ENCODE measurements at places on chromosomes 16 and 17.

- DNase-seq = no peak
Measured at GRCh38 chr16:50390914-50391716, 22.3 kb upstream of the BRD7 start.

GRCh38 chr16:71424626-71425025 is 17.2 kb downstream of the TLE7 start:
- no peak for DNase-seq

DNA sequence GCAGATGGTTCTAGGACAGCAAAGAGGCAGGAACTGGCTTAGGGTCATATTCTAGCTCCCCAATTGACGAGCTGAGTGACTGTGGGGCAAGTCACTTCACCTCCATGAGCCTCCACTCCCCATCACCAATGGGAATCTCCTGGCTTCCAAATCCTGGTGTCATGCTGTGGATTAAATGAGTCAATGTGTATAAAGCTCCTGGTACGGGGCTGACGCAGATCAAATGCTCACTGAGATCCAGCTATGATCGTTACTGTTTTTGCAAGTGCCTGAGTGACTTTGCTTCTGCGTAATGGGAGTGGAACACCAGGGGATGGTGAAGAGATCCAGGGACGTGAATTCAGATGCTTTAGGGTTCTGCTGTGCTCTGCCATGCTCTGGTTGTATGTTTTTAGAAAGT is 2.4 kb downstream of the SEC14L5 start:
- DNase-seq = no peak

DNA sequence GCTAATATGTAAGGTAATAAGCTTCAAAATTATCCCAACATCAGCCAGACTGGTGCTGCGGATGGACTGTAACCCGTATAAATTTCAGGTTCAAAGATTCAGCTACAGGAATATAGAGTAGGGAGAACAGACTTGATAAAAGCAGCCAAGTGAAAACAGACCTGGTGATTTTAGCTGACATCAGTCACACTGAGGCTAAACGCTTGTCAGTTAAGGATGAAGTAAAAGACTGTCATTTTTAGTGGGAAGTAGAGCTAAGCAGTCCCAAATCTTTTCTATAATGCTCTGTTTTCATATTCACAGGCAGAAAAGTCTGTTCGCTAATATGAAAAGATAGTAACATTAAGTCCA is 35.4 kb downstream of the CMTM4 start:
- peak; percentile 38 for DNase-seq

GRCh38 chr17:8345052-8345690 is 5.5 kb downstream of the ODF4 start:
- DNase-seq = no peak

DNA sequence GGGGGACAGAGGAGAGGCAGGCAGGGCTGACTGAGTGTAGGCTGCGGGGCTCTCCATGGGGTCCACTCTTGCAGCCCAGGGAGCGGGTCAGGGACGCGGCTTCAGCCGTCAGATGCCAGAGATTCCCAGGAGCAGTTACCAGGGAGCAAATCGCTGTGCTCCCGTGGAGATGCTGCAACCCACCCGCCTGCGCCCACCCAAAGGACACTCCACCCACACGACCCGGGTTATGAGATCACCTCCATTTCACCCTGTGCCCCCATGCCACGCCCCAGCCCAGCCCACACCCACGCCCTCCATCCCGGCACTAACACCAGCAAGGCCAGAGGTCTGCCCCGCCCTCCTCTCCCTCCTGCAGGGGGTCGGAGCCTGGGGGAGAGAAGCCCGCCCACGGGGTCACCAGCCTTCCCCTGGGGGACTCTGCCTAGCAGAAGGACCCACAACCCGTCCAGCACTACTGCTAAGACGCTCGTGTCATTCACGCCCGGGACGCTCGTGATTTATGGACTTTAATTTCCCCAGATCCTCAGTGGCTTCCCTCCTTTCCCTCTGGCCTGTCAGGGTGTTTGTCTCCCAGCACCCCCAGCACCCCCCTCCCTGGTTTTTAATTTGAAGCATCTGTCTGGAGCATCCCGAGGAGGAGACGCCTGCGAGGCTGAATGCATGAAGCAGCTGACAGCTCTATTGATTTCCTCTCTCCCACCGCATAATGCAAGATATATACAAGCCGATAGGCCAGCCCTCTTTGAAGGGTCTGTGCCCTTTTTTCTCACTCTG is 6.7 kb upstream of the RPL38 start:
- no peak for DNase-seq

DNA sequence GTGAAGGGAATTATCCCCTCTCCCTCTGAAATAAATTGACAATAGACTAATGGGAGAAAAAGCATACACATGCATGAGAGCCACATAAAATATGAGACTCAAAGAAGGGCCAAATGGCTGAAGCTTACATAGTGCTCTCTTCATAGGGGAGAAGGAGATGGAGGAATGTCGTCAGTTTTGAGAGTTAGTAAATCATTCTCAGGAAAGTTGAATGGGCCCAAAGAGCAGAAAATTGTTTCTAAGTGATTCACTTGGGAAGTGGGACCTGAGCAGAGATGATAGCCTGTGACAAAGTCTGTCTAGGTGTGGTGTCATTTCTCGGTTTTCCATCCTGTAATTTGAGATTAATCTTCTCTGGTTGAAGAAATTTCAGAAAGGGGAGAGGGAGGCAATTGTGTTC is 35.0 kb downstream of the BCAS3 start:
- no peak for DNase-seq

DNA sequence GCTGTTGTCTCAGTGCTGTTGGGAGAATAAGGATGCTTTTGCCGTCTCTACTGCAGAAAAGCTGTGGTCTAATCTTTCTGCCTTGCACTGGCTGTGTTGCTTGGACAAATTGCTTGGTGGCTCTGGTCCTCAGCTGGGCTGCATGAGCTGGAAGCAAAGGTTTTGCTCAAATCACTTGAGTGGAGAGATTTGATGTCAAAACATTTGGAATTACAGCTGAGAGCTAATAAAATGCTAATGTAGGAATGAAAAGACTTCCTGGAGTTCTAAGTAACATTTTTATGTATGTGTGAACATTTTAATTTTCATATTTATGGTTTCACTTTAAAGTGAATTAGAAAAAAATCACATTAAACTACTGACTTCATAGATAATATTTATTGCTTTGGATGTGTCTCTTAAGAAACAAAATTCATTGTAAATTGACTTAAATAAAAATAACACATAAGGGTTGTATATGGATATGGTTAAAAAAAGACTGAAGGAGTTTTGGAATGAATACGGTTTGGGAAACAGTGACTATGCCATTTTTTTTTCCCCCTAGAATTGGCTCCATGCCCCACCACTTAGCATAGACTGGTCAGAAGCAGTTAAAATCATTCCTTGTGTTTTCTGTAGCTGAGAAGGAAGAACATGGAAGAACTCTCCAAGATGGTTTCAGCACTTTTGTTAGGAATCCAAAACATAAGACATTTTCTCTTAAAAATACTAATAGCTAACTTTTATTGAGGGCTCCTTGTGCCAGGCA is 39.2 kb upstream of the FAM20A start:
- DNase-seq = no peak

DNA sequence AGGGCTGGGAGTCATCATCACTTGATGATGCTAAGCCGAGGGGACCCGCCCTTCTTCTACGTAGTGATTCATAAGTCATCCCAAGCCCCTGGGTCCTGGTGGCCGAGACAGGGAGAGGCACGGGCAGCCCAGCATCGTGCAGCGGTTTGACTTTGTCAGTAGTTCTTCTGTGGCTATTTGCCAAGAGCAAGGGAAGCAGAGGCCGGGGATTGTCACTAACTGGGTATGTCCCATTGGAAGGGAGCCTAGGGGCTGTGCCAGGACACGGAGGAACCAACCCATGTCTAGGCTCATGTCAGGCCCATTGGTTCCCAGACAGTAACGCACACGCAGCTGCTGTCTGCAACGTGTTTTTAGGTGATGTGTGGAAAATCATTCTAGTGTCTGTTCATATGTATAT is 58.5 kb downstream of the ATP2C2 start:
- DNase-seq = no peak

DNA sequence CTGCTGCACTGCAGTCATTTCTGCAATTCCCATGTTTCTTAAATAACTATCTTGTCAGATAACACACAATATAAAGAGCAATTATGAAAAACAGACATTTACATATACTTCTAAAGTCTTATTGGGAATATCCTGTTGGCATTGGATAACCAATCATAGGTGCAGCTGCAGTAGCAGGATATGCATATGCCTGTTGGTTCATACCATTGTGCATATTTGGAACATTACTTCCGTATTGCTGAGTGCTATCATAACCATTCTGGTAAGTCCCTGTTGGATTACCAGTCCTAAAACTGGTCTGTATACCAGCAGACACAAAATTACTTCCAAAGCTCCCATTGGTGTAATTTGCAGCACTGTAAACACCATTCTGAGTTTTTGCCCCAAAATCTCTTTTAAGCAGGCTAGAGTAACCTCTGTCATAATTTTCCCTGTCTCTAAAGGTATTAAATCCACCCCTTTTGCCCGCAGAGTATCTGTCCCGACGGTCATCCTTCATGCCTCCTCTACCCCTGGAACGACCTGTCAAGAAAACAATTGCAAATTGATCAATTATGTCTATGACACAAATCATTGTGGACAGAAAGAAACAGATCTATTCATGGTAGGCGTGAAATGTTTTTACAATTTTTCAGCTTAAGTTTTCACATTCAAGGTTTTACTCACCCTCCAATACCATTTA is 3.1 kb upstream of the POLG2 start:
- peak; percentile 82 for DNase-seq

DNA sequence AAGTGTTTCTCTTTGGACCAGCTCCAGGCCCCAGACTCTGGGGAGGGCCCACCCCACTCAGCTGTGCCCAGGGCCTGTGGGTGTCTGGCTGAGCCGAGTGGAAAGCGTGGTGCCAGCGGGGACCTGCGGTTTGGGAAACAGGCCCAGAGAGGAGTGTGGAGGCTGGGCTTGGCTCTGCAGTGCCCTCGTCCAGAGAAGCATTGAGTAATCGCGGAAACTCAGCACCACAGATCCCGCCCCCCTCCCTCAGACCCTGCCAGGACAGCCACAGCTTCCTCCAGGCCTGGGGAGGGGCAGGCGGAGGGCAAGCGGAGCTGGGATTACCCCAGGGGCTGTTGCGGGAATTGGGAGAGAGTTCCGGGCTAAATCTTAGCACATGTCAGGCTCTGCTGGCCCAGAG is 14.6 kb upstream of the PITPNA start:
- peak; percentile 59 for DNase-seq

- DNase-seq = no peak
Measured at GRCh38 chr17:48547808-48548522, 3.1 kb upstream of the HOXB2 start.

- DNase-seq = no peak
Measured at GRCh38 chr16:12959072-12959471, 57.7 kb downstream of the SHISA9 start.

DNA sequence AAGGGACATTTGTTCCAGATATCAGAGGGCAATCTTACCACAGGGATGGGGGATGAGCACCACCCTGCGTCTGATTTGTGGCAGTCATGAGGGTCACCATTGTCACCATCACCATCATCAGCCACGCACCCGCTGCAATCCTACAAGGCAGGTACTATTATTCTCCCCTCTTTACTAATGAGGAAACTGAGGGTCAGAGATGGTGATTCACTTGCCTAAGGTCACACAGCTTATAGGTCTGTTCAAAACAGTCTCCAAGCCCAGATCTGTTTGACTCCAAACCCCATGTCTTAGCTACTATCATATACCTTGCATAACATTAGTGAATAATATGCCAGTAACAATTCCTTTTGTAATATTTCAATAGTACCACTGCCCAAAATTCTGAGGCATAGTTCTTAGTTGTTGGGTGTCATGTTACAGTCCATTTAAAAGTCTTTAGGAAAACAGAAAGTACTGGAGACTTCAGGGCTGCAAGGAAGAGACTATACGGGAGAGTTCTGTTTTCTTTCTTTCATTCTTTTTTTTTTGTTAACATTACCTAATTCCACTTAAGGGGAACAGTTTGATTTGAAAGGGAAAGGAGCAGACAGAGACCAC is 166.4 kb downstream of the C16orf95 start:
- DNase-seq = no peak

DNA sequence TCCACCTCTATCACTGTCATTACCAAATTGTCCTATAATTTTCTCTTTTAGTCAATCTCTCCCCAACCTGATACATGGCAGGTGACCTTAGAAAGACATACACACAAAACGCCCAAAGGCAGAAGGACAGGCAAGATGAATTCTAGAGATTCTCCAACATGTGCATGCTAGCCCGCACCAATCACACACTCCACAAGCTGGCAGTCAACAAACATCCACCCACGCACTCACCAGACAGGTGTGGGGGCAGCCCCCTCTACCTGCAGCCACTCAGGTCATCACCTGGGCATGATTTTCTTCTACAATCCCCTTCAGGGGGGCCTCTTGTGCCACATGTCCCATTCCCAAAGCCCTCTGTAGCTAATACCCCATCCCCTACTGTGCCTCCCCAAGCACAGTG is 9.5 kb downstream of the MPP2 start:
- peak; percentile 37 for DNase-seq

- no peak for DNase-seq
Measured at GRCh38 chr17:37710344-37710886, 34.4 kb downstream of the HNF1B start.

- DNase-seq = no peak
Measured at GRCh38 chr16:68893710-68894705, 50.7 kb downstream of the TANGO6 start.

DNA sequence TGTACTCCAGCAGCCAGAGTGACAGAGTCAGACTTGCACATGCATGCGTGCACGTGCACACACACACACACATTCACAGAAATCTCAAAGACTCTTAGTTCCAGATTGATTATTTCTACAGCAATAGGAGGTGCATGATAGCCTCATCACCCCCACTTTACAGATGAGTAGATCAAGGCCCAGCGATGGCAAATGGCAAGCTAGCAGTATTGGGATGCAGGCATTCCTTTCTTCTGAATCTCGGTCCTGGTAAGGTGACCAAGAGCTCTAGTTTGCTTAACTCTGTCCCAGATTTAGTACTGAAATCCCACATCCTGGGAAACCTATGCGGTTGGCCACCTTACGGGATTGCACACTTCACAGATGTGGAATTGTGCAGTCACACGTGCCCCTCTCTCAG is 38.6 kb downstream of the ITGAM start:
- no peak for DNase-seq

GRCh38 chr16:674968-675883 is at the start of gene RHBDL1:
Gene RHBDL1 (plus strand): TSS chr16:675671. CDS start chr16:675791, 120 bp downstream.
- peak; percentile 39 for DNase-seq

DNA sequence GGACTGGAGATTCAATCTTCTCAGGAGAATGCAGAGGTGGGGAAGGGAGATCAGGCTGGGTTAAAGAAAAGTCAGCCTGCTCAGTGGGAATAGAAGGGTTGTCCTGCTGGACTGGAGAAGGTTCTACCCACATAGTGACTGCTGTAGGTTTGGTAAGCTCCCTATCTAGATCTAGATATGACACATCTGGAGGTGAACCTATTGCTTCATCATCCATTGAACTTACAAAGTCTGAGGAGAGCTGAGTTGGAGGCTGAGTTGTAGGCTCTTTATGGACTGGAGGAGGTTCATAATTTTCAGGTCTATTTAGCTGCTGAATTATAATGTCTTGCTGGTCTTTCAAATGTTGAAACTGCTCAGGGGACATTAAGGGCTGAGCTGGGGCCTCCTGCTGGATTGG is 46.0 kb upstream of the NF1 start:
- peak; percentile 80 for DNase-seq

All from trophoblast cell (in vitro differentiated cells and primary cell).